ENCODE measurements at places on chromosomes 2 and 18.

DNA sequence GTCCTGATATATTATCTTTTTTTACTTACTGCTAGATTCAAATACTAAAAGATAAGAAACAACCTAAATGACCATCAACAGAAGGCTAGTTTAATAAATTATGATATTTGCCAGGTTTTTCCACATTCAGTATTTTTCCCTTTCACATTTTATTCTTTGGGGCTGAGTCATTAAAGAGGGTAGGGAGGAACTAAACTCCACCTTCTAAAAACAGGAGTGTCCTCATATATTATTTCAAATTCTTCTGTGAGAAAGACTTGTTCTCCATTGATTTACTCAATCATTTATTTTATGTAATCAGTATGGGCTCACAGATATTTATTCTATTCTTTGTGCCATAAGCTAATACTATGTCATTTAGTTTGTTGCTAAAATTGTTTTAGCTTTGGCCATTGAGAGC, 9.0 kb downstream of the HDHD2 start:
- no peak for DNase-seq

GRCh38 chr2:25936889-25937545, 45.3 kb downstream of the KIF3C start:
- DNase-seq, result no peak

DNA sequence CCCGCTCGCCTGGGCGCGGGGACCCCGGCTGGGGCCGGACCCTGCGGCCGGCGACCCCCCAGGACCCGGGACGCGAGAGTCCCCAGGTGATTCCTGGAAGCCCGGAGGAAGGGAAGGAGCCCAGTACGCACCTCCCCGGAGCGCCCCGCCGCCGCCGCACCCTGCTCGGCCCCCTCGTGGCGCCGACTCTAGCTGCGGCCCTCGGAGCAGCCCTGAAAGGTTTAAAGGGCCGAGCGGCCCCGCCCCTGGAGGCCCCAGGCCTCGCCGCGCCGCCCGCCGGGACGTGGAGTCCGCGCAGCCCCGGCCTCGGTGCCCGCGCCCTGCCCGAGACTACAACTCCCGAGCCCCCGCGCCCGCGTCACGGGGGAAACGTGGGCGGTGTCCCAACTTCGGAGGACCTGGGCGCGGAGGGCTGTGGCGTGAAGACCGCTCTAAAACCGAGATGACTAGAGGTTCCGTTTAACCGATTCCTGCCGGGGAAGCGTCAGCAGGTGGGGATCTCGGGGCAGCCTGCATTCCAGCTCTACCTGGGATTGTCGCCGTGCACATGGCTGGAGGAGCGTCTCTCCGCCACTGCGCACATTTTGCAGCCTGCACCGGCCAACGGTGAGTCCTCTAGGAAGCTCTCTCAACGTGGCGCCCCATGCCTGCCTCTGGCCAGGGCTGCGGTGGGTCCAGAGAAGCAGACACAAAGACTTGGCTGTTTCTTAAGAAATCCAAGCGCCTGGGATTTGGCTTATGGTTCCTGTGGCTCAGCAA, at the start of gene TMEM150A:
TSS of gene TMEM150A (minus strand) at position 223 of the 759 bp plus-strand sequence. CDS start 750 bp downstream, outside the sequence.
- DNase-seq, result peak; percentile 73

GRCh38 chr2:30239986-30240752, 8.8 kb downstream of the LBH start:
- DNase-seq, result no peak

GRCh38 chr18:26546170-26546874, 2.0 kb downstream of the KCTD1 start:
- no peak for DNase-seq

- no peak for DNase-seq
Observed at GRCh38 chr2:55581874-55582547, 35.4 kb downstream of the PPP4R3B start.

GRCh38 chr2:129912066-129912820, 67.2 kb upstream of the RAB6C start:
- DNase-seq, result no peak

DNA sequence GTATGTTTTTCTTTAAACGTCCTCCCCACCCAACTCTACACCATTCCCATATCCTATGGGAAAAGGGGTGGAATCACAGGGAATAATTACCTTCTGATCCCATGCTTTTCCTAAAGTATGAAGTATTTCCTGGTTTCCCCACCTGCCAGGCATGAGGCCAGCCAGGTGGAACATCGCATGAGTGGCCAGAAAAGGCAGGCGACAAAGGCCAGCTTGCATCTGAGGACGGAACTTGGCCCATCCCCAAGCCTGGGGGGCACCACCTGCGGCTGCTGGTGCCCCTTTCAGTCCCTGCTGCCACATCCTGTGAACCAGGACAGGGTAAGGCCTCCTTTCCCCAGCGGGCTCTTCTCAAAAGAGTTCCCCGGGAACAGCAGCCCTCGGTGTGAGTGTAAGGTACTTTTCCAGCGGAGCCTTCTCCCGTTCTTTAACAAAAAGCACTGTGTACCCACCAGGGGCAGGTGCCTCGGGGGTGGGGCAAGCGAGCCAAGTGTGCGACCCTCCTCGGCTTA, 1.2 kb upstream of the ERFE start:
- DNase-seq, result no peak

DNA sequence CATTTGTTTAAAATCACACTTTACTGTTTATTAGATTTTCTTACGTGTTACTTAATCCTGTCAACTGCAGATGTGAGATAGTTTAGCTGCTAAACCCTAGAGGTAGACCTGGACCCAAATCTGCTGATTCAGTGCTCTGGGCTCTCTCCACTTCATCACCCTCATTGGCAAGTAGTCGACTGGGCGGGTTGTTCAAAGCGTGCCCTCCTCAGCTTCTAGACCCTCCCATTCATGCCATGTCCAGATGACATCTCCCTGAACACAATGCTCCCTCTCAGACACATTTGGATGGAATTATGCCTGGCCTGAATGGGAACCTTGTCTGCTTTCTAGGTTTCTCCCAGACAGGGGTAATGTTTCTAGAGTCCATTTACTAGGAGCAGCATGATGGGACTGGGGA, 43.7 kb downstream of the RPIA start:
- DNase-seq, result no peak

- DNase-seq, result no peak
Observed at GRCh38 chr2:233535271-233535670, 31.3 kb downstream of the USP40 start.

DNA sequence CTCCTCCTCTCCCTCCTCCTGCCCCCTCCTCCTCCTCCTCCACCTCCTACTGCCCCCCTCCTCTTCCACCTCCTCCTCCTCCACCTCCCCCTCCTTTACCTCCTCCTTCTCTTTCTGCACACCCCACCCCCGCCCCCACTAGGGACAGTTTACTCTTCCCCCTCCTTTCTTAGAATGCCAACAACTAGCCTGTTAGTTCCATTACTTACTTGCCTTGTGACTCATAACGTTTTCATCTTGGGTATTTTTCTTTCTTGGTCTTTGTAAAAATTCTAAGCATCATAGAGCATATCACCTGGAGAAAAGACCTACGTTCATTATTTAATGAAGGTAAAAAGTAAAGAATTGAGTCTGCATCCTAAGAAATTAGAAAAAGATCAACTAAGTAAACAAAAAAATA, 165.3 kb downstream of the NEDD4L start:
- DNase-seq, result no peak

- no peak for DNase-seq
Observed at GRCh38 chr18:60358516-60358915, 14.1 kb downstream of the MC4R start.

GRCh38 chr2:106953779-106954178, 67.8 kb upstream of the ST6GAL2 start:
- DNase-seq, result no peak

GRCh38 chr2:137910641-137911040, 53.6 kb upstream of the HNMT start:
- DNase-seq, result no peak

GRCh38 chr2:191176801-191177438, 26.1 kb upstream of the STAT4 start:
- no peak for DNase-seq

DNA sequence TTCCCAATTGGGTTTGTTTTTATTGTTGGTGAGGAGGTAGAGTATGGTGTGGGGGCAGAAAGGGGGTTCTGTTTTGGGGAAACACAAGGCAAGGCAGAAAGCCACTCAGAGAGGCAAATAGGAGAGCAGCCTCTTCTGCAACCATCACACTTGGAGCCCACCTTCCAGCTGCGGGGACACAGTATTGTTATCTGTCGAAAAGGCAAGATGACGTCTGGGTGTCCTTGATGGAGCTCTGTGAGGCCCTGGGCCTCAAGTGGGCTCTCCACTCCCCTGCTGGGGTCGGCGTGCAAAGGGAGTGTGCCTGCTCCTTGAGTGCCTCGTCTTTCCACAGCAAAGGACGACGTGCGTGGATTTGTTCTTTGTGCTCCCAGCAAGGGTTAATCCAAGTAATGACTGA, 227.6 kb downstream of the ANAPC1 start:
- DNase-seq, result no peak

DNA sequence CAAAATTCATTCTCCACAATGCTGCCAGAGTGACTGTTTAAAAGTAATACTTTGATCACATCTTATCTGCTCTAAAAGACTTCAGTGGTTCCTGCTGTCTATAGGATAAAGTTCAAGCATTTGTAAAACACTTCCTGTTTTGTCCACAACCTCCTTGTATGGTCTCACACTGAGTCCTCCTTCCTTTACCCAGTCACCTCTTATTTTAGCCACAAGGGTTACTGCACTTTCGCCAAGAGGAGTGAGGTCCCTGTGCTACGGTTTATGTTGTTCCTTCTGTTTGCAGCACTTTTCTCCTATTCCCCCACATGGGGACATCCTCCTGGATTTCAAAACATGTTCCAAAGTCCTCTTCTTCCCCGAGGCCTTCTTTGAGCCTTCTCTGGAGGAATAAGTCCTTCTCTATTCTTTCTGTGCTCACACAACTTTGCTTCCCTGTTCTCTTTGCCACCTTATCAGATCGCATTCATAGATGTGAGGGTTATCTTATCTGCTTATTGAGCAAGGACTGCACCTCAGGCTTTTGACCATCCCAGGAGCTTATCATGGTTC, 112.2 kb upstream of the NABP1 start:
- no peak for DNase-seq

GRCh38 chr2:142286618-142287017, 155.8 kb upstream of the LRP1B start:
- no peak for DNase-seq

DNA sequence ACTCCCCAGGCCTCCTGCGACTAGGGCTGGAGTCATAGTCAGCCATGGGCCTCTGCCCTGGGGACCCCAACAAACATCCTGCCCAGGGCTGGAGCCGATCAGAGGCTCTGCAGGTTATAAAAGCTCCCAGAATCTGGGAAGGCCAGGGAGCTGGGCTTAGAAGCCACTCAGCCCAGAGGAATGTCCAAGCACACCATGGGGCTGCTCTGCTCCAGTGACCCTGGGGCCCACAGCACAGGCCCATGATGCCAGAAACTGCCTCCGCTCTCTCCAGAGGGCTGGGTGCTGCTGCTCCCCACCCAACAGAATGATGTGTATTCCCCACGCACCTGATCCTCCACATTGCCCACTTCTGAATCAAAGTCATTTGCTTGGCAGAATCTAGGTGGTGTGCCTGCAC, 88.5 kb downstream of the ARMC9 start:
- no peak for DNase-seq

GRCh38 chr18:40874233-40874632, 1080.8 kb upstream of the PIK3C3 start:
- DNase-seq, result no peak

DNA sequence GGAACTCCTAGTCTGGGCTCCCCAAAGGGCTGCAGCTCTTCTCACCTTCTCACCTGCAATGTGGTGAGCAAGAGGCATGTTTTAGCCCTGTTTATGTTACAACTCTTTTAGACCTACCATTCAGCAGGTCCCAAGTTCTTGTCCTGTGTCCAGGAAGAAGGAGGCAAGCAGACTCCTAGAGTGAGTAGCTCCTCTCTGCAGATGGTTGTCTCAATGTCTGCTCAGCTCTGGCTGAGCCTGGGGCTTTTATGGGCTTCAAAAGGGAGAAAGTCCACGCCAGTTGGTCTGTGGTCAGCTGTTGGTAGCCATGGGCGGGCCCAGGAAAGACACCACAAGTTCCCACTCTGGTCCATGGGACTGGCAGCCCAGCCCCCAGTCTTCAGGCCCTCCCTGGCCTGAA, 148.1 kb upstream of the HS6ST1 start:
- DNase-seq, result no peak
